ENCODE measurements at places on chromosomes 1 and 21.
A peak's percentile ranks its signal among the peaks of the same experiment; 100 is the strongest.

- DNase-seq = peak; percentile 70
Measured at GRCh38 chr1:61079898-61080336, 2.4 kb upstream of the NFIA start.

DNA sequence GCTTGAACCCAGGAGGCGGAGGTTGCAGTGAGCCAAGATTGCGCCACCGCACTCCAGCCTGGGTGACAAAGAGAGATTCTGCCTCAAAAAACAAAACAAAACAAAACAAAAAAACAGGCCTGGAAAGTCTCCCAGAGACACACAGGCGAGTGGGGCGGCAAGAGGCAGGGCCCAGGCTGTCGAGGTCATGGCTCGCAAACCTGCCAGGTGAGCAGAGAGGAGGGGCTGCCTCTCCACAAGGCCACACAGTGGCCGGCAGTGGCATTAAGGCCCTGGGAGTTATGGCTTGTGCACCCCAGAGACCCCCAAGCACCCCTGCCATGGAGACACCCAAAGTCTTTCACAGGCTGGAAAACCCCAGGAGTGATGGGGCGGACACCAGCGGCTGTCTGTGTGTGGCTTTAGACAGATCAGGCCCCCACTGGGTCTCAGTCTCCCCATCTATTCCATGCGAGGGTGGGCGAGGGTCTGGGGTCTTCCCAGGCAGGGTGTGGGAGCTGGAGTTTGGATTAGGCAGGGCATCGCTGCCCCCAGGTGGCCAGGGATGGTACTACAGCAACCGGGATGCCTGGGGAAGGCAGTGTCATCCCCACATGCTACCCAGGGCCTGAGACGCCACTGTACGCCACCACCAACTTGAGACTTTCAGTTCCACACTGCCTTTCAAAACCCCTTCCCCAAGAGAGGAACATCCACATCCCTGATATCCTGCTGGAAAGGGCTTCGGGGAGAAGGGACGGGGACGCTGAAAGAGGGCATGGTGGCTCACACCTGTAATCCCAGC lies 7.3 kb upstream of the CTRC start:
- DNase-seq = peak; percentile 58

DNA sequence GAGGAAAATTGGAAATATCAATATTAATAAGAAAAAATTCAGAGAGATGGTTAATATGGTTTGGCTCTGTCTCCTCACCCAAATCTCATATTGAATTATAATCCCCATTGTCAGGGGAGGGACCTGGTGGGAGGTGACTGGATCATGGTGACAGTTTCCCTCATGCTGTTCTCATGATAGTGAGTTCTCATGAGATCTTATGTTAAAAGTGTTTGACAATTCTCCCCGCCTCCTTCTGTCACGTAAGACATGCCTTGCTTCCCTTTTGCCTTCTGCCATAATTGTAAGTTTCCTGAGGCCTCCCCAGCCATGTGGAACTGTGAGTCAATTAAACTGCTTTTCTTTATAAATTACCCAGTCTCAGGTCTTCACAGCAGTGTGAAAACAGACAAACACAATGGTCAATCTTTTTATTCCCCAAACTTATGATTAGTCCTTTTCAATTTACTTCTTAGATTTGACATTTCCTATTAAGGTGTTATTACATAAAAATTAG lies 11.0 kb downstream of the EGLN1 start:
- no peak for DNase-seq

GRCh38 chr1:246032031-246032551 lies 475.0 kb downstream of the SMYD3 start:
- no peak for DNase-seq

DNA sequence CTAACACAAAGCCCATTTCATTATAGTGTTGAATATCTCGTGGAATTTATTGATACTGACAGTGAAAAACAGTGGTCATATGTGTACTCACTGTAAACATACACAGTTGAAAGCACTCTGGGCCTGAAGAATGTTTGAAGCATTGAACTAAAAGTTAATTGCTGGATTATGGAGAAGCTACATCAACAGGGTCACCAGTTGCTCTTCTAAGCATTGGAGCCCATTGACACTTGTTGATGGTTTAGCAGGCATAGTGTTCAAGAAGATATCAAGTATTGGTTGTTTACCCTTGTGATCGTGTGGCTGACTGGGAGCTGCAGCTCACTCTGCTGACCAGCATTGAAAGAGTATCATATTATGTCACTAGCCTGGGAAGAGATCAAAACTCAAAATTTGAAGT lies 10.3 kb downstream of the ZYG11A start:
- DNase-seq = no peak

- DNase-seq = peak; percentile 70
Measured at GRCh38 chr1:89483010-89483756, 41.4 kb upstream of the LRRC8B start.

DNA sequence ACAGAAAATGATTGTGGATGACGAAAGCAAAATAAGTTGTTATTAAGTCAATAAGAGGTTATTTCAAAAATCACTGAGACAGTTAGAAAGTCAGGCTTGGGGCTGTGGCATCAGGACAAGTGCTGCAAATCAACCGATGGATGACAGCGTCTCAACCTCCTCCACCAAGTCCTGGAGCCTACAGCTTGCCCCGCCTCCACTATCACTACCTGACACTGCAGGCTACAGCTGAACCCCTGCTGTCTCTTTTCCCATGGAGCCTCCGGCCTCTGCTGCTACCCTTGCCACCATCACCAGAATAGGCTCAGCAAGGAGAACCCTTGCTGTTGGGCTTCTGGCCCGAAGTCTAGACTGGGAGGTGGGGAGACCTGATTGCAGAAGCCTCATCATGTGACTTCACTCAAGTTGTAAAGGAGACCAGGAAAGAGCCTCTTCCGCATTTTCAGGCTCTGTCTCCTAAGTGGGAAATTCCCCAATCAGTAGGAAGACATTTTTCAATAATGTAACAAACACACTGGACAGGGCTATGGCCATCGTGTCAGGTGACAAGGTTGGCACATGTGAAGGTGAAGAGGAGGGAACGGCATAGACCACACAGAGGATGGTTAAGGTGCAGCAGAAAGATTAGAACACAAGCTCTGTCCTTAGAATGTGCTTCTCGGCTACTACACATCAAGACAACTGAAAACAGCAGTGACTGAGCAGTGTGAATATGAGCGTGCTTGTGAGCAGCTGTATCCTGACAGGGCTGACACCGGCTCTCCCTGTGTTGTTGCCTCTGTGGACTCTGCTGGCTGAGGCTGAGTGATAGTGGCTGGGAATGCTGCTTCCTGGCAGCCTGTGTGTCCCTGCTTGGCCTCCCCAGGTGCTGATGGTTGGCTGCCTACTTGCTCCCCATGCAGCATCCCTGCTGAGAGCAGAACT lies 660.7 kb downstream of the PTPRU start:
- DNase-seq = no peak

DNA sequence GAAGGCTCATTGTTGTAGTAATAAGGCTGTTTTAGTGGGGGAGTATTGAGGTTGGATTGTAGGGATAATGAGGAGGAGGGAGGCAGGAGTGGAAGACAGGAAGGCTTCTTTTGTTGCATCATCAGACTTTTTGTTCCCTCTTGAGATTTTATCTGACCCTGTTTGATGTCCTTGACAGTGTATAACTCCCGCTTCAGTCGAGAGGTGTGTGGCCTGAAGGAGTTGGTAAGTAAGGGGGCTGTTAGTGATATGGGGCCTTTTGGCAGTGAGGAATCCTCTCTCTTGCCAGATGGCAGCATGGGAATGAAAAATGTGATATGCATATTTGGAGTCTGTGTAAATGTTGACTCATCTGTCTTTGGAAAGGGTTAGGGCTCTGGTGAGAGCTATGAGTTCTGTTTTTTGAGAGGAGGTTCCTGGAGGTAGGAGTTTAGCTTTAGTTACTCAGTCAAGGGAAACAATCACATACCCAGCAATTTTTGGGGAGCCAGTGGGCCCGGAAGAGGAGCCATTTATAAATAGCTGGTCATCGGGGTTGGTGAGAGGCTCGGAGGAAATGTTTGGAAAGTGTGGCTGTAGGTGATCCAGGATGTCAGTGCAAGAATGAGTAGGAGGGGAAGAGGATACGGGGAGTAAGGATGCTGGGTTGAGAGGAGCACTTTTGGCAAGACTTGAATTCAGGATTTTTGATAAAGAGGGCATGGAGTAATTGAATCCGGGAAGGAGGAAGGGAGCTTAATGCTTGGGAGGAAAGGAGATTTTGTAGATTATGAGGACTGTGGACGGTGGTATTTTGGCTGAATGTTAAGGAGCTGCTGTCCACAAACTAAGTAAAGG lies 136.7 kb upstream of the ETV3 start:
- DNase-seq = no peak

GRCh38 chr21:43015906-43016540 lies 41.7 kb downstream of the PKNOX1 start:
- DNase-seq = no peak

- no peak for DNase-seq
Measured at GRCh38 chr21:45333583-45334121, 46.0 kb upstream of the POFUT2 start.

GRCh38 chr21:41536076-41536826 lies 28.3 kb upstream of the TMPRSS2 start:
- DNase-seq = no peak

GRCh38 chr21:28699596-28700259 lies 292.9 kb downstream of the LTN1 start:
- DNase-seq = no peak

DNA sequence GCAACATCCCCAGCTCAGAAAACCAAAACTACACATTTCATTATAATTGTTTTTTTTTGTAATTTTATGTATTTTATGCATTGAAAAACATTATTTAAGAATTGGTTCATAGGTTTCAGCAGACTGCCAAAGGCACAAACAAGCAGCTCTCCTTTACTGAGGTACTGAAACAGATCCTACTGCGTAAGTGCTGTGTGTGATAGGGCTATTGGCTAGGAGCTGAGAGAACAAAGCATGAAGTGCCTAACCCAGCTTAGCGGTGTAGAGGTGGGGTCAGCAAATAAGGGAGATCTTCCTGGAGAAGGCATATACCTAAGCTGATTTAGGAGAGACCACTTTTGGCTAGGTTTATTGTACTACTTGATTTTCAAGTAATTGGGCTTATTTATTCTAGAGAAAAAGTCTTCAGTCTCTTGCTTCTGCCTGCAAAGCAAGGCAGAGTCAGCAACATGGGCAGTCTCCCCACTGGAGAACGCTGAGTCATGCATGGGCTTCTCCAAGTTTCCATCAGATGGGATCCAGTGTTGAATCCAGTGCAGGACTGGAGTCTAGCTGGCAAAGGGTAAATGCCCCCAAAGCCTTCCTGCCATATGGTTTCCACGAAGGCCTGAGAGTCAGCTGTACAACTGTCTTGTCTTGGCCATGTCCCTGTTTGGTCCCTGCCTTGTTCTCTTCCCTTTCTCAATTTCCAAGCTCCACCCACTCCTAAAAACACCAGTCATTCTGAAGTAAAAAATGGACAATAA lies 18.0 kb upstream of the YTHDF2 start:
- DNase-seq = no peak

- DNase-seq = no peak
Measured at GRCh38 chr1:166691476-166691875, 147.8 kb upstream of the POGK start.

GRCh38 chr1:226417830-226418546 lies 10.1 kb upstream of the PARP1 start:
- DNase-seq = no peak

DNA sequence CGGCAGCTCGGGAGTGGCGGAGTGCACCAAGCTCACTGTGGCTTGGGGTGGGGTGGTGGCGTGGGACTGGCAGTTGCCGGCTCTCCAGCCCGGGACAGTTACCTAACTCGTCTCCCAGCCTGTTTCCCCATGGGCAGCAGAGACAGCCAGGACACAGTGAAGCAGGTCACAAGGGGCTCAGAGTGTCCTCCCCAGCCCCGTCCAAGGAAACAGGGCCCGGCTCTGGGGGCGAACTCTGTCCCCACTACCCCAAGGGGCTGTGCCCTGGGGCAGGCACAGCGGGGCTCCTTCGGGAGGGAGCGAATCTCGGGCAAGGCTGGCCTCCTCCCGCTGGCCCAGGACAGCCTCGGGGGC lies 759 bp downstream of the GPR157 start:
- DNase-seq = no peak

DNA sequence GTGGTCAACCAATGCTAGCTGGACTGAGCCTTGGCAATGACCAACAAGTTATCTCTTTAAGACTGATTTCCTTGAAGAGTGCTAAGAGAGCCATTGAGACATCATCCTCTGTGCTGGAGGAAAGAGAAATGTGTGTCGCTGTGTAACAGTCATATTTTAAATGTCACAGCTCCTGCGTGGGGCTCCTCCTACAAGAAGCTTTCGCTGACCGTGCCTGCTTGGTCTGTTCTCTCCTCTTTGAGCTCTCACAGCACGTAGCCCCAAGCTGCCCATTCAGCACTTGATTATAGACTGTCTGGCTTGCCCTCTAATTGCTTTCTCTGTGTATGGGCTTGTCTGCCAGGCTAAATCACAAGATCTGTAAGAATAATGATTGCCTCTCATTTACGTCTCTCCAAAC lies 221.3 kb downstream of the FOXD2 start:
- DNase-seq = peak; percentile 9

GRCh38 chr1:230832476-230832875 lies 35.8 kb downstream of the C1orf198 start:
- DNase-seq = no peak

DNA sequence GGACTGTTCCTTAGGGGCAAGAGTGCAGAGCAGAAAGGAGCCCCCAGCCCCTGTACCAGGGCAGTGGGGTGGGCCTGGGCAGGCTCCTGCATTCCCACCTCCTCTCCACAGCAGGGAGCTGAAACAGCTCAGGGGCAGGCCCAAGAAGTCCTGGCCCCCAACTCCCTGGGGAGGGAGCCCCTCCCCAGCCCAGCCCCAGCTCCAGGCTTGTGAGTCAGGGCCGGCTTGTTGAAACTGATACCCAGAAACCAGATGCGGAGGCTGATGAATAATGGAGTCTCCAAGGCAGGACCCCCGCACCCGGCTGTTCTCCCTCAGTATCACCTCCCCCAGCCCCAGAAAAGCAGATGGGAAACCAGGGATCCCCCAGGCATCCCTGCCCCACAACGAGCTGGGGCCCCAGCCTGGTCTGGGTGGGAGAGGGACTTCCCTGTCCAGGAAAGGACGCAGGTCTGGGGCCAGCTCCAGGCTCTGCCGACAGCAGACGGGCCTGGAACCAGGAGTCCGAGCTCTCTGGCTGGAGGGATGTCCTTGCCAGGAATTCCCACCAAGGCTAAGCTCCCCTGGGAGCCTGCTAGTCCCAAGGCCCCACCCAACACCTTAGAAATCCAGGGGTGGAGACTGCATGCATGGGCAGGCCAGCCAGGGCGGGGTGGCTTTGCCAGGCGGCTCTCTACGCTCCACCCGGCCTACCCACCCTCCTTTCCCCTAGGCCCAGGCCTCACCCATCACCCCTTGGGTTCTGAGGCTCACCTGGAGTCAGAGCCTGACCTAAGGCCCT lies 2.7 kb downstream of the PLEKHG5 start:
- DNase-seq = no peak

DNA sequence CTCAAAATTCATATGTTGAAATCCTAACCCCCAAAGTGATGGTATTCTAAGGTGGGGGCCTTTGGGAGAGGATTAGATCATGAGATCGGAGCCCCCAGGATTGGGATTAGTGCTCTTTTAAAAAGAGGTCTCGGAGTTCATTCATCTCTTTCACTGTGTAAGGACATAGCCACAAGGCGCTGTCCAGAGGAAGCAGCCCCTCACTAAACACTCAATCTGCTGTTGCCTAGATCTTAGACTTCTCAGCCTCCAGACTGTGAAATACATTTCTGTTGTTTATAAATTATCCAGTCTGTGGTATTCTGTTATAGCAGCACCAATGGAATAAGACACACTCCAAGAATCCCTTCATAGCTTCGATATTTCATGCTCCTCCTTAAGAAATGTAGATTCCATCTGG lies 12.4 kb upstream of the TIAM1 start:
- DNase-seq = no peak

GRCh38 chr1:94621395-94621794 lies 79.8 kb upstream of the F3 start:
- no peak for DNase-seq

GRCh38 chr1:39928809-39929587 lies 25.9 kb upstream of the MFSD2A start:
- DNase-seq = no peak
